Activated T-helper 1 cell treated with anti-CD3 and anti-CD28 coated beads, Interleukin-2, amount 50 U/mL, for 16 hours (primary cell): ENCODE measurements at places on chromosomes 4 and X.

GRCh38 chrX:5807181-5807580 lies 421.5 kb downstream of the NLGN4X start:
- no peak for DNase-seq

GRCh38 chr4:26349496-26349895 lies 28.7 kb downstream of the RBPJ start:
- DNase-seq = no peak

DNA sequence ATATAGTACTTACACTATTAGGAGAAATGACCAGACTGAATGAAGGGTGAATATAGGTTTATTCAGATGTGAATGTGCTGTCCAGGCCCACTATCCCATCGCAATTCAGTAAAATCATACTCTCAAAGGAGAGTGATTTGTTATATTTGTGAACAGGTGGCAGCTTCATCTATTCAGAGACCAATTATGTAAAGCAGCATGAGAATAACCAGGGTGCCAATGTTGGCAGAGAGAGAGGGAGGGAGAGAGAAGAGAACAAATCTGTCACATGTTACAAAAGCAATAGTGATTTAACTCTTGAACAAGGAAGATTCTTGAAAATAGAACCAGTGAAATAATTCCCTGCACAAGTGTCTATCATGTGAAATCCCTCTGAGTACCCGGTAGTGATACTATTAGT lies 38.9 kb upstream of the TLL1 start:
- no peak for DNase-seq

DNA sequence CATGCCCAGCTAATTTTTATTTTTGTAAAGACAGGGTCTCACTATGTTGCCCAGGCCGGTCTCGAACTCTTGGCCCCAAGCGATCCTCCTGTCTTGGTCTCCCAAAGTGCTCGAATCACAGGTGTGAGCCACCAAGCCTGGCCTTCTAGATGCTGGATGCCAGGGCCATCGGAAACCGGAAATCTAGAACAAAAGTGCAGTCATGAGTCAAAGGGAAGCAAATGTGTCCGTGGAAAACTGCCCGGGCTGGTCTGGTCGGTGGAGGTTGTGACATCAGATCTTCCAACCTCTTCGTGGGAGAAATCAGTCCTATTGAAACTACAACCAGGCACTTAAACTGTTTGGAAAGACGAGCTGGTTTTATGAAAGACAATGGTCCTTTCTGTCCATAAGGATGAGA lies 92.3 kb upstream of the SHOX start:
- no peak for DNase-seq

DNA sequence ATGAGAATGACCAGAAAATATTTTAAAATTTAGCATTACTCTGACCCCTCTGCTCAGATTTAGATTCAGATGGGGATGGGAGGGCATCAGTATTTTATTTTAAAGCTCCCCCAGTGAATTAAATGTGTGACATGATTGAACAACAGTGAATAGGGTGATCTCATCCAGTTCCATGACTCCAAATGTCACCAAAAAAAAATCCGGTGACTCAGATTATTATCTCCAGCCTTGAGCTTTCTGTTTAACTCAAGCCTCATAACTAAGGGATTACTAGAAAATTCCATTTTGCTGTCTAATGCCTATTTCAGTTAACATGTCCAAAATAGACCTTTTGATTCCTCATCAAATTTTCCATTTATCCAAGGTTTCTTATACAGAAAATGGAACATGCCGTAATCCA lies 121.8 kb upstream of the TMEM47 start:
- DNase-seq = no peak

GRCh38 chr4:86594559-86595425 lies 677 bp downstream of the PTPN13 start:
- DNase-seq = no peak

DNA sequence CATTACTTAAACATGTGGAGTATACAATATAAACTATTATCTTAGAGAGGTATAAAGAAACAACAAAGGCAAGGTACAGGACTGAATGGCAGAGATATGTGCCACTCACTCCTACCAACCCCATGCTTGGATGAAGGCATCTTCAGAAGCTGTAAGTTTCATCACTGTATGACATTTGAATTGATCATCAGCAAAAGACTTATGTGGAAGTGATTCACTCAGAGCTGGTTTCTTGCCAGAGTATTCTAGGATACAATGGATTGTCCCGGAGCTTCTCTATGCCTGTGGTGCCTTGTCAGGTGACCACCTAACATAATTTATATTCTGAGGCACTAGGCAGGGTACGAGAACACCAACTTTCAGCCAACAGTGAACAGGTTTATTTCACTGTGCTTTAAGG lies 392.2 kb downstream of the PPP1R2C start:
- DNase-seq = no peak

GRCh38 chr4:138341739-138342415 lies 99.7 kb upstream of the SLC7A11 start:
- DNase-seq = no peak

DNA sequence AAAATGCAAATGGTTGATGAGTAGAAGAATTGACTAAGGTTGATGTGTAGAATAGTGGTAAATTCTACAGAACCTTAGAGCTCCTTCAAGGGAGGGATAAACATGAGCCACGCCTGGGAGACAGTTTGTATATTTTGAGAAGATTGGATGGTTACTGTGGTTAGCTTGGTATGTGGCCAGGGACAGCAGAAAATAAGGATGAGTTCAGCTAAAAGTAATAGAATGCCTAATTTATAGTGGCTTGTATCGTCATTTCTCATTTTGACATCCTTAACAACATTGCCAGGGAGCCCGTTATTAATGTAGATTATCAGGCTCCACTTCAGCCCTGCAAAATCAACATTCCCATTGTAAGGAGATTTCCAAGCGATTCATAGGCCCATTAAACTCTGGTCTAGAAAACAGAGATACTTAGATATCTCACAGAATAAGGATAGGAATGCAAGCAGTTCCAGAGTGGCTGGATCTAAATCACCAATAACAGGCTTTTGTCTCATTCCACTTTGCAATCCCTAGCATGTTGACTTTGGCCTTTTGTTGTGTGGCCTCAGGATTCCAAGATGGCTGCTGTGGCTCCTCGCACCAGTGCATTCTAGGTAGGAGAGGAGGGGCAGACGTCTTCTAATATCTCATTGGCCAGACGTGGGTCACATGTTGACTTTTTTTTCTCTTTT lies 6.4 kb upstream of the PTTG2 start:
- no peak for DNase-seq

- DNase-seq = no peak
Observed at GRCh38 chrX:44494357-44494756, 48.3 kb downstream of the FUNDC1 start.

- DNase-seq = no peak
Observed at GRCh38 chr4:31366041-31366440, 645.9 kb downstream of the PCDH7 start.

DNA sequence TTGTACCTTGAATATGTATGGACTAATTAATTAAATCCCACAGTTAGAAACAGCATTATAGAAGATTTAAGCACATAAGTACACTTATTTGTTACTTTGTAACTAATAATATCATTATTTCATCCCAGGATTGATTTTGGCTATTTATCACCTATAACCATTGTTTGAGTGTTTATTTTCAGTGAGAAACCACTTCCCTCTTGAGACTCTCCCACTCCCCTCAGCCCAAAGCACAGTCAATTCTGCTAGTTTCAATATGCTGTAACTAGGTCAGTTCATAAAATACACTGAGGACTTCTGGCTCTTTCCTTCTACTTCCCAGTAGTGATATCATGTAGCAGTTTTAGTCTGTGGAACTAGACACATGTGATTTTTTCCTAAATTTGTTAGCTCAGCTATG lies 16.3 kb downstream of the OFD1 start:
- no peak for DNase-seq

DNA sequence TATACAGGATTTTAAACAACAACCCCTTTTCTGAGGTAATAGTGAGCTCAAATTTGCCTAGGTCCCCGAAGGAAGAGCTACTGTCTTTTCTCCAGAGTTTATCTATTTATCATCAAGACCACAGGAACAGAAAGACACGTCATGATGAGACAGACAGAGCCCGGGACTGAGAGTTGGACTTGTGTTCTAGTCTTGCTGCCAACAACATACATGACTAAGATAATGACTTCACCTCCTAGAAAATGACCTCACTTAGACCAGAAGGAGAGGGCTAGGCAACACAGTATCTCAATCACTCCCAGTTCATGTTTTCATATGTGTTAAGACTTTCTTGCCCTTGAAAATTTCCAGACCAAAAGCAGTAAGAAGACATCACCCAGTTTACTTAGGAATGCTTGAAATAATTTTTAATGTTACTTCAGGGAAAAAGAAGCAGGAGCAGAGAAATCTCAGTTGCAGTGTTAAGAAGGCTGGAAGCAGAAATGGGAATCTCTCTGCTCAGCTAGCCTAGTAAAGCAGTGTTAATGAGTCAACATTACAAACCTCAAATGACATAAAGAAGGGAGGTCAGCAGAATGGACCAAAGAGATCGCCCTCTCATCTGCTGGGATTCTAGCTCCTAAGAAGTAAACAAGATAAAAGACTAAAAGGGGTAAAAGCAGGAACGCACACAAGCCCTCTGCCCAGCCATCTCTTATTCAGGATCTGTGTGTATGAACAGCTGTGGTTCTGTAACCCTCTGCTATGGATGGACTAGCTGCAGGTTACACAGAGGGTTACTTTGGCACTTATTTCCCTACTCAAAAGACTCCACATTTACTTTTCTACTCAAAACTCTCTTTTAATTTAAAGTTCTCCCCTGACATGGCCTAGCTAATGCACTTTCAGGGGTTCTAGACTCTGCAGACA lies 24.8 kb downstream of the PDGFC start:
- DNase-seq = no peak

- no peak for DNase-seq
Observed at GRCh38 chrX:155215443-155216178, 649 bp upstream of the VBP1 start.

GRCh38 chr4:56417396-56417795 lies 18.0 kb downstream of the PPAT start:
- no peak for DNase-seq

DNA sequence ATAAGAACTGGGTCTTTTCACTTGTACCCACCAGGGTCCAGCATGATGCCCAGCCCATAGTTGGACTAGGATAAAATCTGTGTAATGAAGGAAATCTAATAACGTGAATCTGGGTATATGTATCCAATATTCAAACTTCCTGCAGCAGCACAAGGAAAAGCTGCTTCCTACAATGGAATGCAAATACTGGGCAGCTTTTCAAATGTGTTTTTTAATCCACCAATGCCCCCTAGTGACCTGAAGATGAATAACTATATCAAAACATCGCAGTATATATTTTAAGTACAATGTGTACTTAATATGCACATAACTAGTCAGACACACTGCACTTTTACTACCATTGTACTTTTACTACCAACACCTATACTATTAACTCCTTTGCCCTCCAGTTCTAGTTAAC lies 5.3 kb downstream of the APOO start:
- DNase-seq = no peak

DNA sequence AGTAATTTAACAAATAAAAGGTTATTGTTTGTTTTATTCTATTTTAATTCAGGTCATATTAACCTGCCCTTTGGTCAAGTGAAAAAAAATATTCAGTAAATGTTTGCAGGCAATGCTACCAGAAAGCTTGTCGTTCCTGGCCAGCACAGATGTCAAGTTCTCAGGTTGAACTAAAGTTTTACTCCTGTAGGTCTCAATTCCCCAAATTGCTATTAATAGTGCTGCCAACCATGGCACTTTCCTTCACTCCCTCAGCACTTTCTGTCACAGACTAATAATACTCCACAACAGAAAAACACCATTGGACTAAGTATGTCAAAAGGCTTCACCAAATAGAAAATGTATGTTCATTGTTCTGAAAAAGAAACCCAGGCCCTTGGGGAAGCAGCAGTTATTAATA lies 79.2 kb upstream of the C4orf54 start:
- DNase-seq = no peak

DNA sequence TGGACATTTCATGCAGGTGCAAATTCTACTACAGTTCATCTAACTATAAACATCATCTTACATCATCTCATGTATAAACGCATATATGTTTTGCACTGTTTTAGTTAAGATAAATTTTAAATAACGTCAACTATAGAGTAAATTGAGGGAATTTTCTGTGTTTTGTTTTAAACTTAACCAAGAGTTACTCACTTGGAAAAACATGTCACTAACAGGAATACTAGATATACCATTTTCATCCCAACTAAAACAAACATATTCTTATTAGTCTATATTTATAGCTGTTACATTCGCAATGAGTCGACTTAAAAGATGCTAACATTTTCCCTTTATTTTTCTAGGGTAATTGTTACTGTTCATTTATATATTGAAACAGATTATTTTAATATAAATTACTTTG lies 159.6 kb downstream of the PDGFC start:
- DNase-seq = no peak

- no peak for DNase-seq
Observed at GRCh38 chr4:181569553-181569952, 673.6 kb upstream of the TENM3 start.

DNA sequence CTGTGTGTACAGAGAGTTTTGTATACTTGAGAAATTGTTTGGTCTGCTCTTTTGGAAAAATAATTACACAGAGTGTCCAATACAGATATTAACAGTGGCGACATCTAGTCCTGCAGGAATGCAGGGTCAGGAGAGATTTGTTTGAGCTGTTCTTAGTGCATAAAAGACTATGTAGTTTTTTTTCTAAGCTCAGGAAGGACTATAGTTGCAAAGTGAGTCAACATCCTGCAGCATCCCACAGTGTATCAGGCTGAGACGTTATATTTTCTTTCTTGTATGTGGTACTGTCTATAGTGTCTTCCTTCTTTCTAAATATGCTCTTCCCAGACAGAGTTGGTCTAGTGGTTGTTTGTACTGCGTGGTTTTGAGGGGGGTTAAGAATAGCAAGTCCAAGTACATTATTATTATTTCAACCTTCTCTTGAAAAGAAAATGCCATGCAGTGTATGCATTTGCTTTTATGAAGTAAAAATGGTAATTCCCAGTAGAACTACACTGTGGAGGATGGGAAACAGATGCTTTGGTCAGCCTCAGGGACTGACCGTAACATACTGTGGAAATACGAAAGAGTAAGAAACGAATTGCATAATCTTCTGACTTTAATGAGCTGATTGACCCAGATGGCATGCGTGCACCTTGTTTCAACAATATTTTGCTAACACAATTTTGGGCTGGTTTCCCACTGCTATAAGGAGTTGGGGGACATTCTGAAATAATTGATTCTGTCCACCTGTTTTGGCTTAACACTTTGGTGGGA lies 67.4 kb downstream of the DMP1 start:
- no peak for DNase-seq

GRCh38 chr4:176443646-176444409 lies 124.1 kb downstream of the SPCS3 start:
- no peak for DNase-seq

DNA sequence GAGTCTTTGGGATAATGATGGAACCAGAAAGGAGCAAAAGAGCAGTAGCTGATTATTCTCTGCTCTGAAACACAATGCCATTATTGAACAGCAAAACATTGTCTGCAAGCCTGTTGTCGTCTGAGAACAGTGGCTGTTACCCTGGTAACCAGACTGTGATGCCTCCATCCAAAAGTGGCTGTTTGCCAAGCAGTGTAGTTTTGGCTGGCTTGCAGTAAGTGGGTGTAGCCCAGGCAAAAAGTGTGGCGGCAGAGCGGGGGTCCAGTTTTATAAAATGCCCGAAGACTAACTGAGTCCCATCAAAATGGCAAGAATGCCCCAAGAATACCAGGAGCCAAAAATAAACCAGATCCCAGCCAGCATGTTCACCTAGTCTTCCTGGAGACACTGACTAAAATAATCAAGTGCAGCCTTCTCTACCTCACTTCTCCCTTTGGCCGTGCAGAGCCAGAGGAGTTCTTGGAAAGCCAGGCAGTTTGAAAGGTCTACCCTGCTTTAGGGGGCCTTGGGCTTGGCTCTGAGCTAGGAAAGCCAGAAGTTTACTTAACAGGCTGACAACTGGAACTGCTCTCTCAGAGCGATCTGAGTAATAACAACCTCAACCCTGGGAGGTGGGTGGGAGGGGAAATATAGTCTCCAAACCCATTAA lies 2.6 kb downstream of the PLP1 start:
- DNase-seq = no peak
